ENCODE measurements at places on chromosomes 12 and 14.

GRCh38 chr12:56804684-56805083, 41.6 kb downstream of the HSD17B6 start:
- DNase-seq: no peak

GRCh38 chr14:91893669-91894068, 26.3 kb upstream of the TC2N start:
- DNase-seq: no peak

GRCh38 chr12:110796952-110797351, 49.8 kb upstream of the CCDC63 start:
- DNase-seq: no peak

DNA sequence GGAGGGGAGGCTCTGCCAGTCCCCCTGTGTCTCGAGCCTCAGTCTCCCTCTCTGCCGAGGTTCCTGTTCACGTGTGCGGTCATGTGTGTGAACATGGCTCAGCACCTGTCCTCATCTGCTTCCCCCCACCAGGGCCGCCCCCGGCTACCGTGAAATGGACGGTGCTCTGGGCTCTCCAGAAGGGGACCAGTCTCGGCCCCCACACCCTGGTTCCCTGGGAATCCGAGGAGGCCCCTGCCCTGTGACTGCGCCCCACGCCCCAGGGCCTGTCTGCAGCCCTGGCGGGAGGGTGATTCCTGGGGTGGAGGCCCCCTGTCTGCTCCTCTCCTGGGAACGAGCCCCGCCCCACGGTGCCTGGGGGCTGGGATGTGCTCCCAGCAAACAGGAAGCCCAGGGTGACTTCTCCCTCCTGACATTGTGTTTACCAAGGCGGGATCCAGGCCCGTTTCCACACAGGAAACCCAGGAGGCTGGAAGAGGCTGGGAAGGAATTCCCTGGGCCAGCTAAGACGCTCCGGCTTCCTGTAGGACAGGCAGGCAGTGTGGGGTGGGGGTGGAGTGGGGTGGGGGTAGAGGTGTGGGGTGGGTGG, 46.6 kb downstream of the KIF26A start:
- DNase-seq: no peak

GRCh38 chr12:62922539-62922938, 12.4 kb downstream of the PPM1H start:
- no peak for DNase-seq

GRCh38 chr12:81205416-81205815, 127.5 kb downstream of the ACSS3 start:
- no peak for DNase-seq

DNA sequence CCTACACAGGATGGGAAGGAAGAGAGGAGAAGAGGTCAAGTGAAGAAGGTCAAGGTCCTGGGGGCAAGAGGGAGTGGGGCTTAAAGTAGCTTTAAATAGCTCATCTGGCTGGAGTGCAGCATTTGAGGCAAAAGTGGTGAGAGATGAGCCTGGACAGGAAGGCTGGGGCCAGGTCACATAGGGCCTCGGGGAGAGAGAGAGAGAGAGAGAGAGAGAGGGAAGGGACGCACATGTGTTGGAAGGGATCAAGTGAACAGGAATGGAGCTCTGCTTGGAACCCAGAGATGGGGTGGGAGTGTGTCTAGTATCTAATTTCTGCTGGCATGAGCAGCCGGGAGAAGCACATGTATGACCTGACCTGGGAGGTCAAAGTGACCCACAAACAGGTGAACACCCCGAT, 407.5 kb downstream of the MED13L start:
- DNase-seq: no peak

GRCh38 chr12:47184813-47185212, 105.1 kb upstream of the AMIGO2 start:
- DNase-seq: no peak

DNA sequence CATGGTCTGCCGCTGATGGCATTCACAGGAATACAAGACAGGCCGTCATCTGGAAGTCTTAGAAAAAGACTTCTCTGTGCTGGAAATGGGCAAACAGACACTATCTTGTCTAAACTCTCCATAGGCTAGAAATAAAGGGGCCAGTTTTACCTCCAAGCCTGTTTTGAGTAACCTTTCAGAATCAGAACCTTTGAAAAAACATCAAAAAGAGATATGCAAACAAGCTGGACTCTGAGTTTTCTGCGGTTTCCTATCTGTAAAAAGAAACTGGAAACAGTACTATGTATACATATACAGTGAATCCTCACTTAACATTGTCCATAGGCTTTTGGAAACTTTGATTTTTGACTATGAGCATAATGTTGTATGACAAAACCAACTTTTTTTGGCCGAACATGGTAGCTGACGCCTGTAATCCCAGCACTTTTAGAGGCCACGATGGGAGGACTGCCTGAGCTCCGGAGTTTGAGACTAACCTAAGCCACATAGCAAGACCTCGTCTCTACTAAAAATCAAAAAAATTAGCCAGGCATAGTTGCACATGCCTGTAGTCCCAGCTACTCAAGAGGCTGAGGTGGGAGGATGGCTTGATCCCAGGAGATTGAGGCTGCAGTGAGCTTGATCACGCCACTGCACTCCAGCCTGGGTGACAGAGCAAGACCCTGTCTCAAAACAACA, 92.9 kb upstream of the MAX start:
- no peak for DNase-seq

All from NCI-H1930 (cell line).